ENCODE measurements at places on chromosomes 7 and 10. TPM values are rescaled to one million over a fixed set of nuclear protein-coding genes. Genes with fewer than 3 reads are reported as not detected.

DNA sequence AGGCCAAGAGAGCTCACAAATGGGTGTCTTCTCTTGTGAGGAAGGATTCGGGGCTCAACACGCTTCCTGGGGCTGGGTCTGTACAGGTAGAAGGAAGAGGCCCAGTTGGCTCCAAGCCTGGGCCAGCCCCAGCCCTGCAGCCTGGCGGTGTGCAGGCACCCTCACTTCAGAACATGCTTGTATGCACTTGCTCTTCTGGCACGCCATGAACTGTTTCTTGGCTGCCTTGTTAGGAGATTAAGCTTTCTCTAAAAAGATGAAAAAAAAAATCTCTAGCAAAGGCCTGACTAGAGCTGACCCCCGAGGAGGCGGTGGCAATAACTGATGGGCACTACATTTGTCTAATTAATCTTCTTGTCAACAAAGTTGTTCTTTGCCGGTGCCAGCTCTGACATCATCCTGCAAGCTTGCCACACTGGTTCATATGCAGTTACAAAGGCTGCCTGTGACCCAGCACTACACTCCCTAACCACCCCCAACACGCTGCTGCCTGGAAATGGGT lies 94.7 kb downstream of the WDR11 start:
- DNase-seq, result no peak

Gene FAM20C
- total RNA-seq, result 24.8 TPM

GRCh38 chr7:83149466-83149865 lies 13.2 kb downstream of the PCLO start:
- DNase-seq, result no peak

GRCh38 chr10:71965623-71966022 lies 1.4 kb downstream of the CHST3 start:
- no peak for DNase-seq

Gene LRRTM3
- 0.21 TPM for total RNA-seq

DNA sequence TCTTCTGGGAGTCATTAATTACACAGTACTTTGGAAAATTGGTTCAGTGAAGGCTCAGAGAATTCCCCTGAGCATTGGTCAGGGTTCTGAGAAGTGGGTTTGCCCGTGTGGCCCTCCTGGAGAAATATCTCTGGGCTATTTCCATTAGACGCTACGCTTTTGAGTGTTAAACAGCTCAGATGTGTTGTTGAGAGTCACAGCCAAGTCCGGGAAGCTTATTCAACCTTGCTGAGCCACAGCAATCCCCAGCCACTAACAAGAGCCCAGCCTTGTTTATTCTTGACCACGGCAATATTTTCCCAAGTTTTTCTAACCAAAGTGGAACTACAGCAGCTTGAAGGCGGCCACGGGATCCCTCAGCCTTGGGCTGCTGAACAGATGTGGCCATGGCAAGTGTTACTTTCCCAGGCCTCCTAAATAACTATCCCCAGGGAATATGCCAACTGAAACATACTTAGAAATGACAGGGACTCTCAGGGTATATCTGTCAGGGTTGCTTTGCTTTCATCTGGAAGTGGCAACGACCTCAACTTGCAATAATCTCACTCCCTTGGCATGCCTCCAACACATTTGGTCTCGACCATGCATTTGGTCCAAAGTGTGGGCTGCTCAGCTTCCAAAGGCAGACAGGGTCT lies 214.7 kb downstream of the EMX2 start:
- no peak for DNase-seq

DNA sequence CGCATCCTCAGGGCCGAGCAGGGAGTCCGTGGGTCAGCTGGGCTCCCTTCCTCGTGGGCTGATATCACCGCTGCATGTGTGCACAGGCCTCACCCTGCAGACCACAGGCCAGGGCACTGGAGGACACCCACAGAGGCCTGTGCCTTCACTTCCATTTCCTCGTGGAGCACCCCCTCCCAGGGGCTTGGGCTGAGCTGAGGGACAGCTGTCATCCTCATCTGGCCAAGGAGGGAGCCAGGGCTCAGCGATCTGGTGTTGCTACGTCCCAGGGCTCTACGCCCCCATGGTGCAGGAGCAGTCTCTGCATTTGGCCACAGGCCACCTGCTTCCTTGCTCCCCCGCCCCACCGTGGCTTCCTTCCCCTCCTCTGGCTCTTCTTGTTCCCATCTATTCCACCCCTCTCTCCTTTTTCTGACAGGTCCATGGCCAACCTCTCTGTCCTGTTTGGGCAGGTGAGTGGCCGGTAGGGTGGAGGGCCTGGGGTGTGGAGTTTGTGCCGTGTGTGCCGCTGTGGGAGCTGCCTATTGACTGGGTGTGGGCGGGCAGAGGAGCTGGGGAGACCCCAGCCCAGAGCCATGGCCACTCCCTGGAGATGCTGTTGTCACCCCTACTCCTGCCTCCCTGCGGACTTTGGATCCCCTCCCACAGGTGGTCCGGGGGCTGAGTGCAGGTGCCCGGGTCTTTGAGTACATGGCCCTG lies 8.3 kb upstream of the ASIC3 start:
- DNase-seq, result no peak

Gene IFIT3
- 0.43 TPM for total RNA-seq

GRCh38 chr7:73443548-73444255 lies 10.1 kb downstream of the FZD9 start:
- DNase-seq, result no peak

DNA sequence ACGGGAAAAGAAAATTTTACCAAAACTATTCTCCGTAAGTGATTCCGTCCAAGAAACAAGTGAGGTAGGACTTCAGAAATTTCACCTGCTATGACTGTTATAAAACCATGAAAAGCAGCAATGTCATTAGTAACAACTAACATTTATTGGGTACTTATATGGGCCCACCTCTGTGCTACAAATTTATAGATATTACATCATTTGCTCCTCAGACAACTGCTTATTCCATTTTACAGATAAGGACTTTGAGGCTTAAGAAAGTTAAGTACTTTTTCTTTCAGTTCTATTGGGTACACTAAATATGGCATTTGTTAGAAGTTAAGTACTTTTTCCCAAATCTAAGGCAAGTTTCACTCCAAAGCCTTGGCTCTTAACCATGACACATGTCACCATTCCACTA lies 36.3 kb downstream of the HACD1 start:
- DNase-seq, result no peak

Gene CCDC136
- 55.7 TPM for total RNA-seq

Gene ZFAND4
- total RNA-seq, result 26.0 TPM

DNA sequence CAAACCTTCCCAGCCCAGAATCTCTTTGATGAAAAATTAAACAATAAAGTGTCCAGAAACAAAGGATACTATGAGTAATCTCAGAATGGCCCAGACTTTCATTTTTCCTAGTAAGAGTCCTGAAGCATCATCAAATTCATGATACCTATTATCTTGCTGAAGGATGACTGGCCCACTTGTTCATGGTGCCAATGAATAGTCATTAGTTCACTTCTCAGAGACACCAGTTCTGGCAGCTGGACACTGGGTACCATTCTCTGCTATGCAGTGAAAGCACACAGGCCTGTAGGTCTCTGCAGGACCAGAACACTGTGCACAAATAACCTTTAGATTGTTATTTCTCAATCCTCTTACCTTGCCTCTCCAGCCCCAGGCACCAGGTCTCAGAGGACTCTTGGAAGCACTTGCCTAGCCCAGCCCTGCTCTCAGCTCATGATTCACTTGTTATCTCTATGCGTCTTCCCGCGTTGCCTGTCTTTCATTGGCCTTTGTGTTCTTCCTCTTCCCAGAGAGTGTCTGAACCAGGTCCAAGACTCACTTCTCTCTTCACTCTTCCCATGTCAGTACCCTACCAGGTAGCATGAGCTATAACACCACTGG lies 98.1 kb upstream of the AGBL3 start:
- no peak for DNase-seq

DNA sequence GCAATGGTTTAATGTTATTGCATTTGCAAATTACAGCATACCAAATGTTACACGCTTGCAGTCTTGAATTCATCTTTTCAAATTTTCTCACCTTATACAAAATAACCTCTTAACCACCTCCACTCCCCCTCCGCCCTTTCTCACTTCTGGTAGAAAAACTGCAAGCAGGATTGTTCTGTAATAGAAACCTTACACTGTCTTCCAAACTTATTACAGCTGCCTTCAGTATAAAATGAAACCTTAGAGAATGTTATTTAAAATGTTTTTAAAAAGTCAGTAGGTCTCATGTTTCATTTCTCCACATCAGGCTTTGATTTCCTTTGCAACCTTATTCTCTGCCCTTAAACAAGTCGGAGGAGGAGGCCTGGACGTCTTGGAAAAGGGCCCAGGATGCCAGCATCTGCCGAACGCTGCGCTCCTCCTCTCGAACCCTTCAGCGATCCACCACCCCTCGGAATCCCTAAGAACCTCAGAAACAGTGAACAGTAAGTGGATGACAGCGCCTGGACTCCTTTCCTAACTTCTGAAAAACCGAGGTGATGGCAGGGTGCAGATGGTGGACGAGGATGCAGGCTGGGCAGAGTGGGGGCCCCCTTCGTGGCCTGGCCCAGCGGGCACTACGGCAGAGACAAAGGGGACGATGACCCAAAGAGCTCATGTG lies 74.0 kb downstream of the FGFR2 start:
- no peak for DNase-seq

Gene MACC1
- 14.2 TPM for total RNA-seq

Gene NAT16
- not detected for total RNA-seq

Gene DRGX
- not detected for total RNA-seq

GRCh38 chr10:3472287-3473051 lies 299.9 kb upstream of the PITRM1 start:
- peak; percentile 36 for DNase-seq

DNA sequence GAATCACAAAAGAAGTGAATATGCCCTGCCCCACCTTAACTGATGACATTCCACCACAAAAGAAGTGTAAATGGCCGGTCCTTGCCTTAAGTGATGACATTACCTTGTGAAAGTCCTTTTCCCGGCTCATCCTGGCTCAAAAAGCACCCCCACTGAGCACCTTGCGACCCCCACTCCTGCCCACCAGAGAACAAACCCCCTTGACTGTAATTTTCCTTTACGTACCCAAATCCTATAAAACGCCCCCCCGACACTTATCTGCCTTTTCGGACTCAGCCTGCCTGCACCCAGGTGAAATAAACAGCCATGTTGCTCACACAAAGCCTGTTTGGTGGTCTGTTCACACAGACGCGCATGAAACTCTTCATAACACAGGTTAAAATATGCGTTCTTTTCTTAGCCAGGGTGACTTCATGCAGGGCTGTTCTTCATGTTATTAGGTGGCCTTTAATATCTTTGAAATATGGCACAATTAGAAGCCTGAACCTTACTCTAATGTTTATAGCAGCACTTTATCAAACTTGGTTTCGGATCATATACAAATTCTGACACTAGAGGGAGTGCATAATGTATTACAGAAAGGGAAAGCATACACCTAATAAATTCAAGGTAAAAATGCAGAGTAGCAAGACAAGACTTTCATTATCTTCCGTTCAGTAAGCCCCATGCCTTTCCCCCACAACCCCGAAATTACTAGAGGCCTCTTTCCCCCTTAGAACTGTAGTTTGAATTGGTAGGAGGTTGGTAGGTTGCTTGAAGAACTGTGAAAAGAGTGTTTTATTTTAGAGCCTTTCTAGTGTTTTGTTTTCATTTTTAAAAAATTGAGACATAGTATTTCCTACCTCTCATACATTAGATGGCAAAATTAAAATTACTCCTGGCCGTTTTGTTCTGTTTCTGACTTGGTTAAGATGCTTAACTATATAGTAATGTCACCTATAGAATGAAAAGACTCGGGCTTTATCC lies 117.9 kb downstream of the NPY start:
- no peak for DNase-seq

GRCh38 chr10:118003126-118003525 lies 43.6 kb downstream of the RAB11FIP2 start:
- DNase-seq, result no peak

Gene ITGA8
- total RNA-seq, result not detected

GRCh38 chr10:100739517-100740368 lies 5.6 kb upstream of the PAX2 start:
- DNase-seq, result peak; percentile 77

- peak; percentile 91 for DNase-seq
Observed at GRCh38 chr7:74371381-74372341, 82.0 kb upstream of the GTF2IRD1 start.

Gene HOXA13
- total RNA-seq, result not detected

- no peak for DNase-seq
Observed at GRCh38 chr10:114520453-114520852, 116.2 kb upstream of the AFAP1L2 start.

DNA sequence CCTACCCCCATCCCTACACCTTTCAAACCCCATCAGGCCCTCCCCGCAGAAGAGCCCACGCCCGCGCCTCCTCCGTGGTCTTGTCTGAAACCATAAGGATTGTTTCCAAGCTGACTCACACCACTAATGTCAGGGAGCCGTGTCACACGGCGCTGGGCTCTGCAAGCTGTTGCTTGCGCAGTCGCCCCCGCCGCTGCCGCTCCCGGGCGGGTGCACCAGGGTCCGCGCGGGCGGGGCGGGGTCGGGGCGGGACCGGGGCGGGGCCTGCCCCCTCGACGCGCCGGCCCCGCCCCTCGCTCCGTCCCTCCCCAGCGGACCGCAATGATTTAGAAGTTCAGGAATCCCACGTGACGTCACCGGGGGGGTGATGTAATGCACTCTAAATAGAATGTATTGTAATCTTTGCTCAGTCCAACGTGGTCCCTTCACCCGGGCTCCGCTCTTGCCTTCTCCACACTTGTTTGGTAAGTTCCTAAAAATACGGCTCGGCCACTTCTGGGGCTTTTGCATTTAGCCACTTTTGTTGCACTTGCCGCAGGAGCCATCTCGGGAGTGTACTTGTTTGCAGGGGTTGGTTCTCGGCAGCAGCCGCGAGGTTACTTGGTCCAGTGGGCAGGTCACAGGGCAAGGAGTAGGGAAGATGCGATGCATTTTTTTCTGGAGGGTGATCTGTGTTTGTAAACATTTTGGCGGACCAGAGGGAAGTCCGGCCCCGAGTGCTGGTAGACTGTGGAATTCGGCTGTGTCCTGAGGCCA lies 3.2 kb upstream of the CREB5 start:
- peak; percentile 96 for DNase-seq

- DNase-seq, result no peak
Observed at GRCh38 chr10:19263262-19263661, 214.7 kb downstream of the MALRD1 start.

Gene KCNMA1
- total RNA-seq, result 8.2 TPM

- DNase-seq, result no peak
Observed at GRCh38 chr10:130652964-130653578, 516.9 kb downstream of the GLRX3 start.

Gene SPDYE1
- total RNA-seq, result not detected

Gene SLC13A1
- not detected for total RNA-seq

DNA sequence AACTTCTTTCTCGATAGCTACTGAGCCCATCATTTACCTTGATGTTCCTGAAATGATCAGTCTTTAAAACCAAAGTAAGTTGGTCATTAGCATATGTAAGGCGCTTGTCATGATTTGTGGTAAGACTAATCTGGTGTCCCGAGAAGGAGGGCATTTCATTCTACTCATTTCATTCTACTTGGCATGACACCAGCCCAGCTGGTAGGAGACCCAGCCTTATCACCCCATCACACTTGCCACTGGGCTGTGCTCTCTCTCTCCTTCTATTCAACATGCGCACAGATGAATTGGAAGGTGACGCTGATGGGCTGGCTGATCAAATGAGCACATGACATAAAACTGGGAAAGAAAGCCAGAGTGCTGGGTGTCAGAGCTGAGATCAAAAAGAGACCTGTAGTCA lies 65.7 kb downstream of the CRTAC1 start:
- no peak for DNase-seq
